NCI-H1930 (cell line): ENCODE measurements at places on chromosomes 7 and 10.
A peak's percentile ranks its signal among the peaks of the same experiment; 100 is the strongest.

GRCh38 chr7:110557-111232 lies 81.7 kb upstream of the FAM20C start:
- no peak for DNase-seq

DNA sequence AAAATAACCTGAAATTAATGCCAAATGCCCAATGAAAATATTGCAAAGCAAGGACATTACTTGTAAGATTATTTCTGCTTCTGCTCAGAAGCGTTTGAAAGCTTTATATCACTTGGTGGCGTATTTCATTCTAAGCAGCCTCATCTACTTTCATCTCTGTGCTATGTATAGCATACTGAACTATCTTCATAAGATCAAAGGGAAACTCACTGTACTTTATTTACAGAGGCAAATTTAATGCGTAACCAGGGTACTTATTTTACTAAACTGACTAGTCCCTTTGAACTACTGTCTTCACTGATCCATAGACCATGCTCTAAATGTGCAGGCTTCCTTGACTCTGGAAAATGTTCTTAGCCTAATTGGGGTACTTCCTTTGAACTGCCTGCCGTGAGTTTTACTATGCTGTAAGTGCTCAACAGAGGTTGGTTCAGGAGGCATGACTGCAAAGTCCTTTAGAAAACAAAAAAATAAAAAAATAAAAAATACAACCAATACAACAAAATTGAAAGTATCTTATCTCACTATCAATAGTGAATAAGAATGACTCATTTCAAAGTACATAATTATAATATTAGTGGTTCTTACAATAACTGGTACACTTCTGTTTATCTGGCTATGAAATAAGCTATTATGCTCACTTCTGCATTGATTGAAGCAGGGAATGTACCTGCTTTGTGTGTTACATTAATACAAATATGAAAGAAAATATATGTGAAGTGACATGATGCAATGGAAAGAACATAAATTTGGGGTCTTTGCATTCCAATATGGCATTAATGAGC lies 41.0 kb upstream of the TSPAN12 start:
- no peak for DNase-seq

- DNase-seq, result no peak
Observed at GRCh38 chr7:44066494-44067063, 1.2 kb upstream of the PGAM2 start.

GRCh38 chr10:60937784-60938654 lies 6.0 kb downstream of the RHOBTB1 start:
- DNase-seq, result no peak

DNA sequence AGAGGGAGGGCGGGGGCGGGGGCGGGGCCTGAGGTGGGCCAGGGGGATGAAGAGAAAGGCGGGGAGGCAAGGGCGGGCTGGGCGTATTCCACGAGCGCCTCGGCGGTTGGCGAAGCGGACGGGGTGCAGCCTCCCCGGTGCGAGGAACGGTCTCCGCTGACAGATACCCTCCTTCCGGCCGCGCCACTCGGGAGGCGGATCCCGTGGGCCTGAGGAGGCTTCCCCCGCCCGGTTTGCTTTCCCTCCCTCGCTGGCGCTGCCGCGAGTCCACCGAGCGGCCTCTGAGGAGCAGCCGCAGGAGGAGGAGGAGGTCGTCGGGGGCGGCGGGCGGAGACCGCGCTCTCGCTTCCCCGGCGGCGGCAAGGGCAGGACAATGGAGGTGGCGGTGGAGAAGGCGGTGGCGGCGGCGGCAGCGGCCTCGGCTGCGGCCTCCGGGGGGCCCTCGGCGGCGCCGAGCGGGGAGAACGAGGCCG lies at the start of gene TRIM24:
TRIM24 (plus strand) TSS at position 84 of the 473 bp plus-strand sequence; CDS start at position 374, 290 bp downstream.
- DNase-seq, result no peak

GRCh38 chr7:149866139-149866778 lies 7.5 kb upstream of the ATP6V0E2 start:
- no peak for DNase-seq

GRCh38 chr7:45138433-45139267 lies 18.9 kb upstream of the RAMP3 start:
- DNase-seq, result no peak

GRCh38 chr7:2805213-2805944 lies 38.7 kb downstream of the GNA12 start:
- no peak for DNase-seq

DNA sequence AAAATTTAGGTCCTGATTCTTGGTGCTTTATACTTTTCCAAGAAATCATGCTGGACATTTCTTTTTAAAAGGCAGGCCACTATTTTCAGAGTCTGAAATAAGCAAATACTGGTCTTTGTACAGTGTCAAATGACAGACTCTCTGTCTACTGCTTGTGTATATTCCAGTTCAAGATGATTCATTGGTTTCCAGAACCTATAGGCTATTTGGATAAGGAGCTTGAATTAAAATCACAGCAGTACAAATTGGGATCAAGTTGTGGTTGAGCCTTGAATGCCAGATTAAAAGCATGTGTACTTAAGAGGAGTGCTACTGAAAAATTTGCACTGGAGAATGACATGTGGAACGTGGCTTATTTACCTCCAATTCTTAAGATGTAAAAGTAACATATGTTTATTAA lies 10.7 kb downstream of the KMT2E start:
- peak; percentile 19 for DNase-seq

GRCh38 chr7:475951-476441 lies 43.6 kb downstream of the PDGFA start:
- no peak for DNase-seq
